SK-MEL-5 (cell line): ENCODE measurements at places on chromosomes 3 and 15. TPM values are rescaled to one million over a fixed set of nuclear protein-coding genes. Genes with fewer than 3 reads are reported as not detected.

Gene REC114
- not detected in 2 replicates for total RNA-seq

Gene CACNA2D2
- 0.21 and 0.80 TPM in 2 replicates for total RNA-seq

Gene EXD1
- total RNA-seq = 0.51 TPM in 1 of 2 replicates, not detected in the other

Gene CDCP1
- total RNA-seq = not detected in 2 replicates

Gene PLSCR5
- total RNA-seq = not detected in 2 replicates

Gene UTS2B
- 0.37 and 0.75 TPM in 2 replicates for total RNA-seq

Gene SLC12A1
- total RNA-seq = 0.11 and 0.16 TPM in 2 replicates

Gene ALDH1A2
- 0.18 TPM in 1 of 2 replicates, not detected in the other for total RNA-seq

Gene ACVR2B
- total RNA-seq = 7.6 and 8.3 TPM in 2 replicates

Gene LXN
- 244 and 273 TPM in 2 replicates for total RNA-seq

Gene ATP13A5
- not detected in 2 replicates for total RNA-seq

Gene SPESP1
- total RNA-seq = 148 and 159 TPM in 2 replicates

Gene CPB1
- not detected in 2 replicates for total RNA-seq

Gene KNL1
- 17.2 and 18.4 TPM in 2 replicates for total RNA-seq

Gene SGO1
- 12.6 and 13.6 TPM in 2 replicates for total RNA-seq
